ENCODE measurements at places on chromosomes 16 and 17.

DNA sequence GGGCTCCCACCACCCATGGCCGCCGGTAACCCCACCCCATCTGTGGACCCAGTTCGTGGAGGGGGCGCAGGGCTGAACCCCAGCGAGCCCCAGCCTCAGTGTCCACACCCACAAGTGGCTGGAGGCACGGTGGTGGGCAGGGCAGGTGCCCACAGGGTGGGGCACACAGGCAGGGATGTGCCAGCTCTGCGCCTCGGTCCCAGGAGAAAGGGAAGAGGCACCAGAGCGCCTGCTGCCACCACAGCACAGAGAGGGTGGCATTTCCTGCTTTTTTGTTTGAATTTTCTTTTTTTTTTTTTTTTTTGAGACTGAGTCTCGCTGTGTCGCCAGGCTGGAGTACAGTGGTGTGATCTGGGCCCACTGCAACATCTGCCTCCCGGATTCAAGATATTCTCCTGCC lies 19.0 kb downstream of the ZFPM1 start:
- DNase-seq = no peak

- DNase-seq = no peak
Observed at GRCh38 chr17:21173543-21173942, 40.4 kb downstream of the TMEM11 start.

- DNase-seq = no peak
Observed at GRCh38 chr16:31472709-31473203, 804 bp downstream of the TGFB1I1 start.

DNA sequence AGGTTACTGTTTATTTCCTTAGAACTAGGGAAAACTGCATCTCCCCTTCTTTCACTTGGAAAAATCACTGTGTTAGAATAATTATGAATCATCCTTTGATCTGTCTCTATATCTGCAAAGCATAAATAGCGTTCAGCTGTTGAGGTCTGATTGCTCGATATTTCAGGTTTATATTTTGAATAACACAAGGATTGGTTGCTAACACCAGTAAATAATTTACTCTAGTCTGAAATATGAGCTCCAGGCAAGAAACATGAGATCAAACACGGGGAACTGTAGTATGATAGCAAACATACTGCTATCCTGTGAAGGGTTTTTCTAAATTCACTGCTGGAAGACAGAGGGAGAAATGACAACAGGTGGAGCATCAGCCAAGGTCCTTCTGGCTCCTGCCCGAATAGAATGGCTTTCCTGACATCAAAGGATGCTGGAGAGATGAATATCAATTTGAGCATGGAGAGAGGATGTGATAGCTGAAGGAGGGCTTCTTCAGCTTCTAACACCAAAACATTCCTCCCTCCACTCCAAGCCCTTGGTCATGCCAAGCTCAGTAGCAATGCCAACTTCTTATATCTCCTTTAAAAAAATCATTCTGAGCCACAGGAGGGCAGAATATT lies 450.3 kb downstream of the SHISA9 start:
- no peak for DNase-seq

DNA sequence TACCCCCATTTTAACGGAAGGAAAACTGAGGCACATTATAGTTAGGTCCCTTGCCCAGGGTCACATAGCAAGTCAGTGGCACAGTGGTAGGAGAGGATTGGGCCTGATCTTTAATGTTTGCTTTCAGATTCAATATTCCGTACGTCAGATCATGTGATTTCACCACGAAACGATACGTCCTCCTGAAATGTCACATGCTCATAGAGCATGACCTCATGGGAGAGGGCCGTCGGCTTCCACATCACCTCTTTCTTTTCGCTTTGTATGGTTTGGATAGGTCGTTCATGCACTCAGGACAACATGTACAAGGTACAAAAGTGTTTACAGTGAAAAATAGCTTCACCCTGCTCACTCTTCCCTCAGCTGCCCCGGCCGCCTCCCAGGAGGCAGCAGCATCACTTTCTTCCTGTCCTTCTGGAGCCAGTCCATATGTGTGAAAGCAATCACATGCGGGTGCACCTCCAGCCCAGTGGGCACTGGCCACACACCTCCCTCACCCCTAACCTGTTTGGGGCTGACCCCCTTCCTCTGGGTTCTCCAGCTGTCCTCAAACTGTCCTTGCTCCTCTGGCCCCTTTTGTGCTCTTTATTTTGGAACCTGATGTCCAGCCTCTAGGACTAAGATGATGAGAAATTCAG lies 199.9 kb downstream of the FOXL1 start:
- DNase-seq = no peak

DNA sequence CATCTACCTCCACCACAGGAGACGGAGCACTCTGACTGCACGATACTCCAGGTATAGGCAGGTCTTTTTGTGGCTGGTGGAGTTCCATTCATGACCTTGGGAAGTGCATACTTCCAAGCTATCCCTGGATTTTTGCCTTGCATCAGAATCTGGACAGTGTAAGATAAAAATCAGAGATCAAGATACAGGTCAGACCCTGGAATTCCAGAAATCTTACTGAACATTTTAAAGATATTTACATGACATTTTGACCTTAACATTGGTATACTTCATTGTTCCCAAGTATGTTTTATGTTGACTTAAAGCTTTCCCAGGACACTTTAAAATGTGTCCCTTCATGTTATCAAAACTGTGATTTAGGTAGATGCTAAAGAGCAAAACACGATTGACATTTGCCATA lies 101.0 kb downstream of the SYCE1L start:
- DNase-seq = no peak

- no peak for DNase-seq
Observed at GRCh38 chr17:70208825-70209555, 39.7 kb downstream of the KCNJ2 start.

DNA sequence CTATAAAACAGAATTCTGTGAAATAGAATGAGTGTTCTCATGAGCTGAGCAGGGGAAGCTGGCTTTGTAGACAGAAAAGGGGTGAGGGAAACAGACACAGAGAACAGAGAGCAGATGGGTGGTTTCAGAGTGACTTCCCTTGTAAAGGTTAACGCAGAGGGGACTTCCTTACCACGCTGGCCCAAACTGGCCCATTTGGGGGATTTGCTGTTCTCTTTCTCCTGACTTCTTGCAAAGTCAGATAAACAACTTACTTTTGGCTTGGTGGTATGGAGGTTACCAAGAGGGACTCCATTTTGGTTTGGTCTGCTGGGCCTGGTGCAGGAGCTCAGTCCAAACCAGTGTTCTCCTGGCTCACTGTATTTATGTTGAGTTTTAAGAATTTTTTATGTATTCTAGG lies 48.4 kb downstream of the SEC14L1 start:
- no peak for DNase-seq

DNA sequence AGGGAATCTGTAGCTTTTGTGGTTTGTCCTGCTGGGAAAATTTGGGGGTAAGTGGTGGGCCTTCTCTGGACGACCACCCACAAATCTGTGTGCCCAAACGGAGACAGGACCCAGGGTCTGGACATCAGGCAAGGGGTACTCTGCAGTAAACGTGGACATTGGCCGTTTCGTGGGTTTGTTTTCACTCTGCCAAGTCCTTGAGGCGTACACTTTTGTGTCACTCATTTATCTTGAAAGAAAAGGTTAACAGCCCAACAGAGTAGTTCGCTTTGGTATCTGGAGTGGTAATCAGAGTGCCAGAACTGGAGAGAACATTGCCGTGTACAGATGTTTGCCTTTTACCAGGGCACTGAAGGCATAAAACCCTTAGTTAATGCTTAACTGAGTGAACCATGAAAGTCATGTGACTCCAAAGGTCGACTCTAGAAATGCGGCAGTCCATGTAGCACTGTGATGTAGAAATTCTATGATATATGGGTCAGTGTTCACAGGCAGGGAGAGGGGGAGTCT lies 15.4 kb downstream of the NAA60 start:
- no peak for DNase-seq

DNA sequence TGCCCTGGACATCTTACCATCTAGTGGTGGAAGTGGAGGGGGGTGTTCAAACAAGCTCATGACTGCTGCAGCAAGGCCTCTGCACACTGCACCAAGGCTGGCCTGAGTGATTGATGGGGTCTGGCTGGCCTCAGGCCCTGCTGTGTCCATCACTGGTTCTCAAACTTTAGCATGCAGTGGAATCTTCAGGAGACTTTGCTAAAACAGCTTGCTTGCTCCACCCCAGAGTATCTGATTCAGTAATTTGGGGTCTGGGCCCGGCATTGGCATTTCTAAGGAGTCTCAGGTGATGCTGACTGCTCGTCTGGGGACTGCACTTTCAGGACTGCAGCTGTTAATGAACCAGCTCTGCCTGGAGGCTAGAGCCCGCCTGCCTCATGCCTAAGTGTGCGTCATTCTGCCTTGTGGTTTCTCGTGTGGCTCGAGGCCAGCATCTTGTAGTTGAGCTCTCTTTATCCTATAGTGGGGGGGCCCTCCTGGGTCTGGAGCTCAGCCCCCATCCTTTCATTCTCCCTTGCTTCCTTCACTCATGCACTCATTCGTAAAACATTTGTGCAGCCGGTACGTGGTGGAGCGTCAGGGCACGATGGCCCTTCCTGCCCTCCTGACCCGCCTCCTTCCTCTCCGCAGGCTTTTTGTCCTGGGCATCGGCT lies 4.1 kb downstream of the MGAT5B start:
- DNase-seq = no peak

DNA sequence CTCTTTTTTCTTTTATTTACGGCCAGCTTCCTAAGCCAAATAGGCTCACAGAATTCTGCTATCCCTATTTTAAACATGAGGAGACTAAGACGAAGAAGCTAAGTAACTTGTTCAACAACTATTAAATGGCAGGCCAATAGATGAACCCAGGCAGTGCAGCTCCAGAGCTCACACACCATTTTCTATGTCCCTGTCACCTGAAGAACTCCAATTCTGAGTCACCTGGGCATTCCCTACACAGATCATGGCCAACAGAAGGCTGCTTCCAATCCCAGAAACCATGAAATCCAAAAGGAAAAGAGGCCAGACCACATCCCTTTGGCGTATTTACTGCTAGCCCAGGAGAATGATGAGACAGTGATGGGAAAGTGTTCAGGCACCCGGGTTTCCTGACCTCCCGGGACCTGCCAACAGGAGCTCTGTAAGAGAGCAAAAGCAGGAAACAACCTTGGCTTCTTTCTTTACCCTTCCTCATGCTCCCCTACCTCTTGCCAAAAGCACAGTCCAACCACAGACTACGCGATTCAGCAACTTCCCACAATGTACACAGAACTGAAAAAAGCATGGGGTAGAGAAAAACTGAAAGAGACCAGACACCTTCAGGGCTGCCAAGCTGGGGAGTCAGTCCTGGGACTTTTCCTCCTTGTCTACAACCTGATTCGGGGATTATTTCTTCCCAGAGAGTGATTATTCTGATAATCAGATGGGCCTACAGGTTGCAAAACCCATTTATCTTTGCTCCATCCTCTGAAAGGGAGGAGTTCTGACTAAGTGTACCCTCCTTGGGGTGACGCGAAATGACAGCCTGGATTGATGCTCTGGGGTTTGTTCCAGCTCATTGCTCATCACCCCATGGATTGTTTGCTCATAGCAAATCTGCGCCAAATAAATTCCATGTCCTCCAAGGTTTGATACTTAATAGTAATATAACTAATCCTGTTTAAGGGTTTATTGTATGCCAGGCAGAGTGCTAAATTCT lies 47.8 kb upstream of the HAS3 start:
- DNase-seq = no peak

- DNase-seq = no peak
Observed at GRCh38 chr17:1541367-1541904, 21.2 kb downstream of the PITPNA start.

- DNase-seq = no peak
Observed at GRCh38 chr17:10051112-10051511, 146.0 kb upstream of the RCVRN start.

GRCh38 chr17:56130026-56130425 lies 23.2 kb upstream of the ANKFN1 start:
- DNase-seq = no peak

GRCh38 chr17:38508570-38508950 lies 80.3 kb downstream of the ARHGAP23 start:
- no peak for DNase-seq

GRCh38 chr16:7086822-7087616 lies 245.6 kb upstream of the RBFOX1 start:
- DNase-seq = no peak

- no peak for DNase-seq
Observed at GRCh38 chr17:76791053-76791980, 53.4 kb downstream of the MFSD11 start.

DNA sequence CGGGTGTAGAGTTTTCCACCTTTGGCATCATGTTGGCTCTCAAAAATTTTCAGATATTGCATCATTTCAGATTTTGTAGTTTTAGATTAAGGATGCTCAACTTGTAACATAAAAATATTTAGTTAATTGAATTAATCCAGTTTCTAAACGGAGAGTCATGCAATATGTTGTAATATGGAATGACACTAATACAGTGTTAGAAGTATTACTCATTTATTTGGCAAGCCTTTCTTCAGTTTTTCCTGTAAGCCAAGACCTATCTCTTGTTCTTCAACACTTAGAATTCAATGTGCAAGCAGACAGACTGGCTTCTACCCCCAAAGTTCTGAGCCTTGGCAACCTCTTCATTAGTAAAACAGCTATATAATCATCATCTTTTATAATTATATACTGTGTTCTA lies 985.0 kb upstream of the GOT2 start:
- DNase-seq = no peak

GRCh38 chr17:81328978-81329926 lies 34.1 kb upstream of the SLC38A10 start:
- peak; percentile 72 for DNase-seq

GRCh38 chr17:57356153-57356718 lies 99.9 kb downstream of the MSI2 start:
- no peak for DNase-seq

- no peak for DNase-seq
Observed at GRCh38 chr16:7025616-7026190, 306.9 kb upstream of the RBFOX1 start.

DNA sequence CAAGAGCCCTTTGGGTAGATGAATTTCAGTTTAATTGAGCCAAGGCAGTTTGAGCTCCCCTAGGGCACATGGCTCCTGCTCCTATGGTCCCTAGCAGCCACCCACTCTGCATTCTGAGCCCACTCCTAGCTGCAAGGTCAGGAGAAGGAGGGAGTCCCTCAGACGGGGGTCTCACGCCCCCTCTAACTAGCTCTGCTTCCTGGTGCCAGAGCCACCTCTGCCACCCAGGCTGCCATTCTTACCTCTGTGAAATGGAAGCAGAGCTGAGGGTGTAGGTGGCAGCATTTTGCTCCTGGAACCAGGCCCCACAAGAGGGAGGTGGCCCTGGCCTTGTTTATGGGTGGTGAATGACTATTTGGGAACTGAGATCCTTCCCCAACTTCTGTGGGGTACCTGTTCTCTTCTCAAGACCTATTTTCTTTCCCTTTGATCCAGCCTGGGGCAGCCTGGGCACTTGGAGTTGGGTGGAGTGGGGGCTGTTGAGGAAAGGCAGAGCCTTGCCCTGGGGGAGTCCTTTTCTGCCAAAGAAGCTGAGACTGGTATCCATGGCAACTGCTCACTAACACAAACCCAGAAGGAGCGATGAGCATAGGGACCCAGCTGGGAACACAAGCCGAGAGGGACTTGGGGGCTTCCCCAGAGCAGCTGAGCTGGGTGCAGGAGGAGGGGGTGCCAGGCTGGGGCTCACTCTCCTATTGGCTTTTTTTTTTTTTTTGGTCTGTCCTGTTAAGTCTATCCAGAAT lies 4.8 kb downstream of the SPNS2 start:
- DNase-seq = no peak

- DNase-seq = no peak
Observed at GRCh38 chr16:78310990-78311561, 211.6 kb downstream of the WWOX start.

GRCh38 chr17:59392973-59393679 lies 61.7 kb downstream of the YPEL2 start:
- no peak for DNase-seq

Data from natural killer cell treated with Interleukin-12 subunit alpha and Interleukin-12 subunit beta and Interleukin-15 and Interleukin-18, amount 100 ng/mL, for 72 hours (primary cell).